ENCODE measurements at places on chromosomes 3 and 15. TPM values are rescaled to one million over a fixed set of nuclear protein-coding genes. Genes with fewer than 3 reads are reported as not detected.

GRCh38 chr15:83602021-83602420, 51.9 kb upstream of the ADAMTSL3 start:
- DNase-seq: no peak

ATP13A5 gene
- 0.37 TPM for total RNA-seq

DNA sequence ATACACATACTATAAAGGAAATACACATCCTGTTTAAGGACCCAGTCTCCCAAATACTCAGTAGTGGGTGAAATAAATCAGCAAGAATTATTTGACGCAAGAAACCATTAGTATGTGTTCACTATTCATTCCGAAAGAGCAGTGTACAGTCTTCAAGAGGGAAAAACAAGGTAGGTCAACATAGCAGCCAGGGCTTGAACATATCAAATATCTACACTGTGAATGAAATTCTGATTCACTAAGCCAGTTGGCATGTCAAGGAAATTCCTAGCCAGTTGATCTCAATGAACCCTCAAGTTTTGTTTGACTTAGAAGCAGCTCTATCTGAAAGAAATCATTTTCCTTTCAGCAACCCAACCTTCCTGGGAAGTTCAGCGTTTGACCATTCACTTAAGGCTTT, 99.0 kb downstream of the CNTN3 start:
- DNase-seq: no peak

- no peak for DNase-seq
Observed at GRCh38 chr3:105032541-105032940, 334.2 kb upstream of the ALCAM start.
